IMR-90 (cell line): ENCODE measurements at places on chromosomes 6 and 20.

GRCh38 chr6:22596011-22596410, 26.6 kb downstream of the HDGFL1 start:
- peak; percentile 61 for DNase-seq

DNA sequence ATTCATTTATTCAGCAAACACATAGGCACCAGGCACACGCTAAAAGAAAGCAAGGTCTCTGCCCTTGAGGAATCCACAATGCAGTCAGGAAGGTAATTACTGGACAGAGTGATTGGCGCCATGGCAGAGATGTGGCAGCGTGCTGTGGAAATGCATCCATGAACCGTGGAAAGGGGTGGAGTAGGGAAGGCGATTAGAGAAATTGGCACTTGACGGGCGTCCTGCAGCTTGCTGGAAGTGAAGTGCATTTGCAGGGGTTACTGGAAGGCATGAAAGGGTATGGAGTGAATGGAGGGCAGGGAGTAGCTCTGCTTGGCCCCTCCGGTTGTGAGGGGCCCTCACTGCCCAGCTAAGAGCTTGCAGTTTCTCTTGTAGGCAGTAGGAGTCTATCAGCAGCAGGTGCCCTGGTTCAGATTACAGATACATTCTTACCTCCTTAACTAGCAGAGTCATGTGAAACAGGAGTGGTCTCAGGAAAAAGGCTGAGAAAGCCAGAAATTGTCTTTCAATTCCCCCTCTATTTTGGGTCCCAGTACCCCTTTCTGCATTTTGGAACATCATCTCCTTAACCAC, 122.5 kb upstream of the TIAM2 start:
- DNase-seq: no peak

DNA sequence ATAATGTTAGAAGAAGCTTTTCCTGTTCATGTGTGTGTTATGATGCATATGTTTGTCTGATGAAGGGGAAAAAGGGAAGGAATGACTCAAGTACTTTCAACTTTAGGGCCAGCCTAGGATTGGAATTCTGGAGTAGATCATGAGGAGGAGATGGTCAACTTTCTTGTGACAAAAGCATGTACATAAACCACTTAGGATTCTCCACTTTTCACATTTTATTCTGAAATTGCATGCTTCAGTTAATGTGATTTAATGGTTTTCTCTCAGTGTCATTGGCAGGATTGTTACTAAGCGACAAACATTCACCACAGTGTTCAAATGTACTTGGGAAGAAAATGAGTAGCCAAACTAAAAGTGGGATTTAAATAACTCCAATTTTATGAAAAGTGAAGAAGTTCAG, 80.1 kb downstream of the UTRN start:
- peak; percentile 30 for DNase-seq

DNA sequence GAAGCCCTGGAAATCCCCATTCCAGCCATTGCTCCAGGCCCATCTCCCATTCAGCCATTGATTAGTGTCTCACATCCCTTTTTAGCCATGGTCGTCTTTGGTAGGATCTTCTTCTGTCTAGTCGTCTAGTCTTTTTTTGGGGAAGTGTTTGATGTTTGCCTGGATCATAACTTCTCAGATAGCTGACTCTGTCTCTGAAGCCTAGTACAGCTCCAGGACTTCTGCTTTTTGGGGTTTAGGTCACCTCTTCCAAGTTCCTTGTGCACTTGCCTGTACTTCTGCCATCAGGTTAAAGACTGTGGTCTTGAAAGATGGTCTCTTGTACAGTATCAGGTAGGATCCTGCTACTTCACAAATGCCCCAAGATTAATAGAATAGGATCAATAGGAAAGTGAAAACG, 553.5 kb downstream of the PKHD1 start:
- no peak for DNase-seq

- peak; percentile 98 for DNase-seq
Observed at GRCh38 chr20:47360297-47361056, 4.0 kb upstream of the ZMYND8 start.
